Activated CD4-positive, CD25-positive, alpha-beta regulatory T cell (primary cell): ENCODE measurements at places on chromosomes 11 and 22.

- DNase-seq, result no peak
Measured at GRCh38 chr11:76649011-76649410, 21.5 kb downstream of the LRRC32 start.

- no peak for DNase-seq
Measured at GRCh38 chr11:85805387-85805786, 5.6 kb downstream of the SYTL2 start.

GRCh38 chr11:123822599-123822998, 16.4 kb upstream of the OR6M1 start:
- DNase-seq, result no peak

DNA sequence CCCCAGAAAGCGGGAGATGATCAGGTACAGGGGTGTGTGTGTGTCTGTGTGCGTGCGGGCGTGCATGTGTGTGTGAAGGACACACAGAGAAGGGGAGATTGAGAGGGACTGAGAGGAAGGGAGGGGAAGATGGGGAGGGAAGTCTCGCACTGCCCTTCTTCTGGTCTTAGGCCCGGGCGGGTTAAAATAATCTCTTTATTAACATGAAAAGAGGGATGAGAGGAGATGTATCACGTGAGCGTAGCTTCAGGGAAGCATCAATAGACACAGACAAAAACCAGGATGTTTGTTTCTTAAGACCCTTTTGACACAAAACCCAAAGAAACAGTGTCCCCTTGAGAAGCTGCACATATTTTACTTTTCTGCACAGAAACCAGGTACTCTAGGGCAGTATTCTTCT, 347.3 kb downstream of the BRD1 start:
- DNase-seq, result no peak

DNA sequence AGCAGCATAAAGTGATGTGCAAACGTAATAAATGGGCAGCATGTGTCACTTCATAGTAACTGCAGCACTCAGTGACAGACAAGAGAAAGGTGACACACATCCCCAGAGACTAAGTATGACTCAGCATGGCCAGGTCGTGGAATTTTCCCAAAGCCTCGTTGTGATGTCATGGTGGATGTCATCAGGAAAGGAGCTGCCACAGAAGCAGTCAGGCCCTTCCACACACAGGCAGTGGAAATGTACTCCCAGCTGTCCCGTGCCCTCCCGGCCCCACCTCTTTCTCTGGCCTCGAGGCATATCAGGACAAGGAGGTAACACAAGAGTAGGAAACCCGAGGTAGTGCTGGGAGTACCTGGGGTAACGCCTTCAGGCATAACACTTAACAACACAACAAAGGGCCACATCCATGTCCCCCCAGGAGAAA, 8.1 kb downstream of the PC start:
- no peak for DNase-seq

DNA sequence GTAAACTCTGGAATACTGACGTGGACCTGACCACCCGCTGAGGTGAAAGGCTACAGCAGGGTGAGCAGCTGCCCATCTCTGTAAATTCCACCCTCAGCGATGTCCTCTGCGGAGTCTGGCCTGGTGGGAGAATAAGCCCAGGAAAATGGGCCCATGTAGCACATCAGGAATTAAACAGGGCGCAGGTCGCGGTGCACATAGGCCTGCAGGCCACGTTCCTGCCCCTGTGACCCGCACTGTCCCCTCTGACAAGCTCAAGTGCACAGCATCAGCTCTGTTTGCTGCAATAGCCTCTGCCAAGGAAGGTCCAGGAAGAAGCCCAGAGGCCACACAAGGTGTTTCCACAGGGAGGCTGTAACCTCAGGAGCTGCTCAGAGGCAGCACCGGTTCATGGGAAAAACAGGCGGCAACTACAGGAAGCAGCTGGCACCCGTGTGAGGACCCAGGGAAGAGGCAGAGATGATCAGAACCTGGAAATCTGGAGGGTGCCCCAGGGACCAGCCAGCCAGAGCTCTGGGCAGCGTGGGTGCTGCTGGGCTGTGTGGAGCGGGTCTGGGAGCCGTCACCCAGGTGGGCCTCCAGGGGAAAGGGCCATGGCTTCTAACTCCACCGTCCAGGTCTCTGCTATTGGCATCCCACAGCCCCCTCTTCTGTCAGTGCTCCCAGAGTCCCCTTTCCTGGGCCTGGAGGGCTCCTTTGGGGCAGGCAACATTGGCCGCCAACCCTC, 808 bp upstream of the IFITM2 start:
- no peak for DNase-seq

DNA sequence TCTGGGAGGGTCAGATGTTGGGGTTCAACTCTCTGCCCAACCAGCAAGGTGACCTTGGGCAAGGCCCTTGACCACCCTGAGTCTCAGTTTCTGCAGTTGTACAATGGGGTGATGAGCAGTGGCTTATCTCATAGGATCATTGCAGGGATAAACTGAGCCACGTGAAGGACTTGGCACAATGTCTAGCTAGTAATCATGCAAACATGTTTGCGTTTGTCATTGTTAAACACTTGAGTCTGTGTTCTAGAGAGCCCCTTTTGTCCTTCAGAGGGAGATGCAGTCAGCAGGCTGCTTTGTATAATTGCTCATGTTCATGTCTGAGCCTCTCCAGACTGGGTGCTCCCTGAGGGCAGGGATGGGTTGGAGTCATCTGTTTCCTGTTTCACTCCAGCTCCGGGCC, 15.8 kb downstream of the CD82 start:
- no peak for DNase-seq
